ENCODE measurements at places on chromosomes 11 and 22.

DNA sequence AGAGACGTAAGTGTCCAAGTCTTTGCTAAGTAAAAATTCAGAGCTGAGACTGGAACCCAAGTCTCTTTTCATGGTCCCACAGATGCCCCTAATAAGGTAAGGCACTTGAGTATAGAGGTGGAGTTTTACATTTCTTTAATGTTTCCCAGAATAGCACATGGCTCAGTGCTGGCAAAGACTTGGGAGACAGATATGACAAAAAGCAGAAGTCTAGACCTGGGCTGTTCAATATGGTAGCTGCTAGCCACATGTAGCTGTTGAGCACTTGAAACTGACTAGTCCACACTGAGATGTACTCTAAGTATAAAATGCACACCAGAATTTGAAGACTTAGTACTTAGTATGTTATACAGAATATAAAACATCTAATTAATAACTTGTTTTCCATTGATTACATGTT lies 17.6 kb downstream of the VSTM5 start:
- no peak for DNase-seq

GRCh38 chr11:64513523-64513922 lies 77.5 kb upstream of the SLC22A12 start:
- DNase-seq: no peak

- peak; percentile 35 for DNase-seq
Measured at GRCh38 chr11:124108156-124108555, 7.1 kb upstream of the VWA5A start.

GRCh38 chr11:29280452-29280851 lies 736.4 kb downstream of the KCNA4 start:
- DNase-seq: no peak

DNA sequence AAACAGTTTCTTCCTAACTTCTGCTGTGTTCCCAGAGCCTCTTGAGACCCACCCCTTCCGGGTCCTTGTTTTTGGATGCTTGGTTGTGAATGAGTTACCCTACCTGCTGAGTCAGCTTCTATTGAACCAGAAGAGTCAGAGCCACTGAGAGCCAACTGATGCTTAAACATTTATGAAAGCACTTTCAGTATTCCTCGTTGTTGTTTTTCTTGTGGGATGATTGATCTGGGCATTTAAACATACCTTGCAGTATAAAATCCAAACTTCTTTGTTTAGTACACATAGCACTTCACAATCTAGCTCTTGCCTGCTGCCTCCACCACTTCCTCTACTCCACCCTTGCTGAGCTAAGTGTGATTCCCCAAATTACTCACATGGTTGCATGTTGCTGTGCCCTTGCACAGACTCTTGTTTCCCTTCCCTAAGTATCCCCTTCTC lies 5.5 kb downstream of the PRSS23 start:
- no peak for DNase-seq

DNA sequence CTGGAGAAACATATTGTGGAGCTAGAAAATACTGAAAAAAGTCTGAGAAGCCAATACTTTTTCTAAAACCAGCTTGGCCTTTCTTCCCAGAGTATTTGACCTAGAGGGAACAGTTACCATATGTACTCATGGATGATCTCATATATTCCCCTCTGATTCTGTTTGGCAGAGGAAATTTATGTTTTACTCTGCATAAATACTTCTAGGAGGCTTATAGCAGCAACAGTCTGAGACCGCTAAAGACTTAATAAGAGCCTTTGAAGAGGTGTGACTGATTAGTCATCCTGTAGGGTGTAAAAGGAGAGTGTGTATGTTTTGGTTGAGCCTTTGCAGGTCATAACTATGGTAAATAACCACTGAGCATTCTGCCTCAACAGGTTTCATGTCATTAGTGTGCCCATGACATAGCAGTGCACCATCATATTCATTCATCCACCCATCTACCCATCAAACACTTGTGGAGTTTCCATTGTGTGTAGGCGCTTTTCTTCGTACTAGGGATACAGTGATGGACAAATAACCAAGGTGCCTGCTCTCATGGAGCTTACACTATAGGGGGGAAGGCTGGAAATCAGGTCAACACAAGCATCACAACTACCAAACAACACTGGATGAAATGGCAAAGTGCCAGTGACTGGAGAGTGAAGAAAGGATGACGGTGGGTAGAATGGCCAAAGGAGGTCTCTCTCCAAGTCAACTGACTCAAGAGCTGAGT lies 44.5 kb downstream of the TRAF6 start:
- DNase-seq: no peak

DNA sequence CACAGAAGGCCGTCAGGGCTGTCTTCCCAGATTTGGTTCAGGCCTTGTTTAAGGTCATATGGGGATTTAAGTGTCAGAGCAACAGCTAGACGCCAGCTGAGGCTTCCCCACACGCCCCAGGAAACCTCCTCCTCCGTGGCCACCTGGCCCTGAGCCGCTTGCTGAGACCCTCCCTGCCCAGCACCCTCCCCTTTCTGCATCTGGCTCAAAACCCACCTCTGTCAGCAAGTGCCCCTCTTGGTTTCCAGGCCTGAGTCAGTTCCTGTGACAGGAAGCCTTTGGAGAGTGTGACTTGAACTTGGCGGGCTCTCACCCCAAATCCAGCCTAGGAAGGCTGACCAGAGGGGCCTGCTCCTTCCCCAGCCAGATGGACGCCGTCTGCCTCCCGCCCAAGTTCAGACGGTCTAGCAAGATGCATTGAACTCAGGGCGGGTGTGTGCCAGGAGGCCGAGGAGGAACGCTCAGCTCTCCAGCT lies 561 bp downstream of the FXYD2 start:
- DNase-seq: no peak

GRCh38 chr11:59196777-59197176 lies 15.9 kb downstream of the MPEG1 start:
- no peak for DNase-seq

DNA sequence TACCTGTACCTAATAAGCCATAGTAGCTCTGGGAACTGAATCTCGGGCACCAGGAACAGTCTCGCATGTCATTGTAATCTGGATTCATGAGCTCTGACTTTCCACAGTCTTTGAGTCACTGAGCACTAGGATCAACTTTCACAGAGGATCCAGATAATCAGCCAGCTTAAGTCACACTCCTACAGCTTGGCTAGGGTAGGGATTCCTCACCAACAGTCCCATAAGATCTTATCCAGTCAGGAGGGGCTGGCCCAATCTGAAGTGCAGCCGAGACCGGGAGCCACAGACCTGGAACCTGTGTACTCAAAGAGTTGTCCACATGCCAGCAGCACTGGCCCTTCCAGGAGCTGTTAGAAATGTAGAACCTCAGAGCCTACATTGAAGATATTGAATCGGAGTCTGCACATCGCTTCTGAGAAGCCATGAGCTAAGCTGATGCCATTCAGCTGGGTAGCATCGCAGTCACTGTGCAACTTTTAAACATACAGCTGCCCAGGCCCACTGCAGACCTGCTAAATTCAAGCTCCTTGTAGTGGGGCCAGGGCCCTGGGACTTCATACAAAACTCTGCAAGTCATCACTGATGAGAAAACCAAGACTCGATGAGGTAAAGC lies 538.8 kb upstream of the B3GAT1 start:
- DNase-seq: peak; percentile 68

GRCh38 chr22:50246242-50247175 lies 1.7 kb upstream of the TUBGCP6 start:
- no peak for DNase-seq

DNA sequence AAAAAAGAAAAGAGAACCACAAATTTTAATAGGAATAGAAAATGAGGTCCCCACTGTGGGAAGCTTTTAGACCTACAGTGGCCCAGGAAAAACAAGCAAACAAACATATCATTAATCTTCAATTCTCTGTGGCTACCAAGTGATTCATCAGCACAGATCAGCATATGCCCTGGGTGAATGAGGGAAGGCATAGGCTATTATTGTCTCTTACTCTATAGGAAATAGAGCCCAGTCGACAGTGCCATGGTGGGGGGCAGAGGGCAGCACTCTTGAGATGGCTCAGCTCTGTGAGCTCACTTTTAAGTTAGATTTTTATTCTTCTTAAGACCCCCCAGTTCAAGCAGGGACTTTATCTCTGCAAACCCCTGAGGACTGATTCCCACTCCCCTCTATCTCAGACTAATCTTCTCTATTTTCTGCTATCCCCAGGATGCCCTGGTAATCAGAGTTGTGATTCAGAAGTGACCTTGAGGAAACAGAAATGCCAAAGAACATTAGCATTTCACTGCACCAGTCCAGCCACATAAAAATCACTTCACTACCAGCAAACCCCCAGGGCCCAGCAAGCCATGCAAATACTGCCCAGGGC lies 9.5 kb upstream of the FEZ1 start:
- DNase-seq: no peak

- no peak for DNase-seq
Measured at GRCh38 chr22:38569181-38569971, 607 bp downstream of the DMC1 start.

- no peak for DNase-seq
Measured at GRCh38 chr11:128564642-128565245, 22.6 kb downstream of the ETS1 start.

GRCh38 chr11:123519797-123520193 lies 89.7 kb downstream of the GRAMD1B start:
- DNase-seq: no peak

- peak; percentile 64 for DNase-seq
Measured at GRCh38 chr11:67356864-67357561, 3.7 kb upstream of the POLD4 start.

DNA sequence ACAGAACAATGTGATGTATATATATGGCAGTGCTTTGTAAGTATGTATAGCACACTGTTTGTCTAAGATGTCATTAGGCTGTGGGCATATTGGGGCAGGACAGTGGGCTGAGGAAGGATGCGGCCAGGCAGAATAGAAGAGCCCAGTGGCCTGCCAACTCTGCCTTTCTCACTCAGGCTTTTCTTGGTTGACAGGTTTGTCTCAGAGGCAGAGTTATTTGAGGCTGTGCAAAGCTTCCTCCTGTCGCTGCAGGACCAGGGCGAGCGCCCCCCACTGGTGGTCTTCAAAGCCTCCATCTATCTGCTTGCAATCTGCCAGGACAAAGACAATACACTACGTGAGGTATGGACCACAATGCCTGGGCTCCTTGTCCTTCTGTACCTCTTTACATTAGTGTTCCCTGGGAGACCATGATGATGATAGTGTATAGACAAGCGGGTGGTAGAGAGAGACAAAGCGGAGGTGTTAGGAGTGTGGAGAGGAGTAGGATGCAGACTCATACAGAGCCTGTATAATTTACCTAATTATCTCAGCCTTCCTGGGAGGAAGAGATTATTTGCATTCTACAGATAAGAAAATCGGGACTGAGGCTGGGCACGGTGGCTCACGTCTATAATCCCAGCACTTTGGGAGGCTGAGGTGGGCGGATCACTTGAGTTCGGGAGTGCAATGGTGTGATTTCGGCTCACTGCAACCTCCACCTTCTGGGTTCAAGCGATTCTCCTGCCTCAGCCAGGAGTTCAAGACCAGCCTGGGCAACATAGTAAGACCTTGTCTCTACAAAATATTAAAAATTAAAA lies 37.3 kb upstream of the CCDC134 start:
- no peak for DNase-seq

DNA sequence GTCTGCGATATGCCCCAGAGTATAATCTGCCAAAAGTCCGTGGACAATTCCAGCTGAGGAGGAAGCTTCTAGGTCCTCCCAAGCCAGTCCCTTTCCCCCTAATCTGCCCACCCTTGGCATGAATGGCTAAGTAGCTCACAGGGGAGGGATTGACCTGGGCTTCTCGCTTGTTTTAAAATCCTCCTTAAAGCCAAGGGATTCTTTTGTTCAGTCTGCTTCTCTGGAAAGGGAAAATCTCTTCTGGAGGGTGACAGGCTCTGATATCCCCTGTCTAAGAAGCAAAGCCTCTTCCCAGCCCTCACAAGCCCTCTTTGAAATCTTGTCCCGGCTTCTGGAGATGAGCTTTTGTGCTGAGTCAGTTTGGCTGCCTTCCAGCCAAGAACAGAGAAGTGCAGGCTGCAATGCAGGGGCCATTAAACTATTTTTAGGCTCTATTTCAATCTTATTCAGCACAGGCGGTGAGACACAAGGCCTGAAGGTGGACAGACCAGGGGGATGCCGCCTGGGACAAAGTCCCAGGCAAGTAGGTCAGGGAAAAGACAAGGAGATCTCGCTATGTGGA lies 23.9 kb downstream of the NEFH start:
- peak; percentile 70 for DNase-seq

DNA sequence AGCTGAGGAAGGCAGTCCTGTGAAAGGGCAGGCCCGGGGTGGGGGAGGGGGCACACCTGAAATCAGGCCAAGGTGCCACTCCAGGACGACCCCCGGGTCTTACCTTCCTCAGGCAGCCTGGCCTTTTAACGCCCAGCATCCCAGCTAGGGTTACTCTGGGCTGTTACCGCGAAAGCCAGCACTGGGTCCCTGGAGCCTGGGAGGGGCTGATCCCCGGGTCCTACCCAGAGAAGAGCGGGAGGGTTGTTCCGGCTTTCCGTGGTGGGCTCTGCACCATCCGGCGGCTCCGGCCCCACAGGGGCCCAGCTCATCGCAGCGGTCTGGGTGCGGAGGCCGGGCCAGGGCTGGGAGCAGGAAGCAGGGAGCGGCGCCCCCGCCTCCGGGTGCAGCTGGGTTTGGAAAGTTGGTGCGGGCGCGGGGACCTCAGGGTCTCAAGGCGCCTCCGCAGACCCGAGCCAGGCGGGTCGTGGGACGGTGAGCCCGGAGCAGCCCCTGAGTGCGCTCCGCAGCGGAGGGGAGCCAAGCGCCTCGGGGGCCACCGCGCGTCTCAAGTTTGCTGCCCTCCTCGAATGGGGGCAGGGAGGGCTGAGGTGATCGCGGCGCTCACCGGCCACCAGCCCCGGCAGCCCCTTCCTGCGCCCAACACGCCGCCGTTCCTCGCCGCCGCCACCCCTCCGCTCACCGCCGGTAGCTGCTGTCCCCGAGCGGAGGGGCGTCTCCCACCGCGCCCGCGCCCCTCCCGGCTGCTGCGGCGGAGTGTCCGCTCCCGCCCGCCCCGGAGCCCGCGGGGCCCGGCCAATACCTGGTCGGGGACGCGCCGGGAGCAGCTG lies 831 bp downstream of the CHST1 start:
- DNase-seq: no peak

DNA sequence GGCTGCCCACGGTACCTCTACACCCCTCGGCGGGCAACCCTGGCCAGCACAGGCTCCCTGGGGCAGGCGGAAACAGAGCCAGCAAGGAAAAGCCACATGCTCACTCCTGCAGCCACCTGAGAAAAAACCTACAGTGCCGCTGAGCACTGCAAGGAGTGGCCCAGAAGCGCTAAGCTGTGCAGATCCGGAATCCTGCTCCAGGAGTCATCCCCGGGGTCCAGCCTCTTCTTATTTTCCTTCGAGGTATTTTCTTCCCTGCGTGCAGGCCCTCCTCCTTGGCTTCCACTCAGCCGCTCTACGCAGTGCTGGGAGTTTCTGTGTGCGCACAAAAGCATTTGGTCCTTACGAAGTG lies 81.0 kb downstream of the TRMU start:
- no peak for DNase-seq

- no peak for DNase-seq
Measured at GRCh38 chr11:121670266-121670665, 217.5 kb upstream of the SORL1-AS1 start.

- no peak for DNase-seq
Measured at GRCh38 chr22:33332538-33332937, 274.4 kb upstream of the SYN3 start.
